HS-27A (cell line): ENCODE measurements at places on chromosomes 13 and 19.

DNA sequence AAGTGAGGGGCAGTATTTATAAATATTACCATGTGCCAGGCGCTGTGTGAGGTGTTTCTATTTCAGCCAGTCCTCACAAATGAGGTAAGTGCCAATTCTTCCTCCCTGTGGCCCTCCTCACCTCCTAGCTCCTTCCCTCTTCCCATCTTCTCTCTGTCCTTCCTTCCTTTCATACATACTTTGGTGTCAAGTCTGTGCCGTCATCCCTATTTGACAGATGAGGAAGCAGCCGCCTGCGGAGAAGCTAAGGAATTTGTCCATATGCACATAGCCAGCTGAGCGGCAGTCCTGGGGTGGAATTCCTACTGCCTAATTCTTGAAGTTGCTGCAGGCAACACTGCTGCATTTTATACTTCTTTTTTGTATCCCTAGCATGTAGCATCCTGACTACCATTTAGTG, 150.8 kb downstream of the B3GLCT start:
- DNase-seq = no peak

- no peak for DNase-seq
Measured at GRCh38 chr13:24097667-24098066, 62.9 kb upstream of the SPATA13 start.

GRCh38 chr13:24127116-24127631, 33.3 kb upstream of the SPATA13 start:
- DNase-seq = no peak

DNA sequence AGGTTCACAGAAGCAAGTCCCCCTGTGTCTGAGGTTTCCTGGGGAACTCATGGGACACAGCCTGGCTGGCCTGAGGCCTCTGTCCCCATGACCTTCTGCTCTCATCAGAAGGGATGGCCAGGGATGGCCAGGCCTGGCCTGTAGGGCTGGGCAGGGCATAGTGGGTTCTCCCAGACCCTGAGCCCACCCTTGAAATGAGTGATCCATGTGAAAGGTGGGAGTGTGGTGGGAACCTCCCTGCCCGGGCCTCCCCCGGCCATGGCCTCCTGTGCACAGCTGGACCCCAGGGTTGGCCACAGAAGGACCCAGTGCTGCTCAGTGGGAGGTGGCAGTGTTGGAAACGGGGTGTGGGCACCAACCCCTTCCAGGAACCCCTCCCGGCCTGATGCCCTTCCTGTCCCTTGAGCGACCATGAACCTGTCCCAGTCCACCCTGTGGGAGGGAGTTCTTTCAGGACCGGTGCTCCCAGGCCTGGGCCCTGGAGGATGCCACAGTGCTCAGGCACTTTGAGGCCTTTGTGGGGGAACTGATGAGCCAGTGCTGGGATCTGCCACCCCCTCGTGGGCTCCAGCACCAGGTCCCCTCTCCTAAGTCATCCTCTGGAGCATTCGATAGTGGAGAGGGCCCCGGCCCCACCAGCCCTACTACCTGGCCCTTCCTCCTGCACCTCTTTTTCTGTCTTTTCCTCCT, 15.5 kb upstream of the ZNF14 start:
- DNase-seq = no peak

- DNase-seq = no peak
Measured at GRCh38 chr13:97205982-97206381, 16.2 kb upstream of the MBNL2 start.

- DNase-seq = no peak
Measured at GRCh38 chr13:94311893-94312292, 167.6 kb downstream of the DCT start.

GRCh38 chr13:97848886-97849285, 104.6 kb upstream of the IPO5 start:
- no peak for DNase-seq

DNA sequence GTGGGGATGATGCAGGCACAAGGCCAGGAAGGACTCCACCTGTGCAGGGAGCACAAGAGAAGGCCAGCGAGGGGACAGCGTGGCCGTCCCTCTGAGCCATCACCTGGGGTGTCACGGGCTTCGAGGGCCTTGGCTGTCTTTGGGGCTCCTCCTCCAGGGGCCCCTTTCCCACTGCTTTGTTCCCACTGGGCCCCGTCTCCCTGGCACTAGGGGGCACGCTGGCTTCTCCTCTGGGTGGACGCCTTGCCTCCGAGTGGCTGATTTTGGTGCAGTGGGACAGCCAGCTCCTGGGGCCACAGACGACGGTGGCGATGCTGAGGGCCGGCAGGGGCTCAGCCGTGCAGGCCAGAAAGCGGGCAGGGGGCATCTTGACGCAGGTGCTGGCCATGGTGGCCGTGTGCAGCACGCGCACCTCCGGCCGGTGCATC, 43.2 kb upstream of the GRTP1 start:
- DNase-seq = no peak

DNA sequence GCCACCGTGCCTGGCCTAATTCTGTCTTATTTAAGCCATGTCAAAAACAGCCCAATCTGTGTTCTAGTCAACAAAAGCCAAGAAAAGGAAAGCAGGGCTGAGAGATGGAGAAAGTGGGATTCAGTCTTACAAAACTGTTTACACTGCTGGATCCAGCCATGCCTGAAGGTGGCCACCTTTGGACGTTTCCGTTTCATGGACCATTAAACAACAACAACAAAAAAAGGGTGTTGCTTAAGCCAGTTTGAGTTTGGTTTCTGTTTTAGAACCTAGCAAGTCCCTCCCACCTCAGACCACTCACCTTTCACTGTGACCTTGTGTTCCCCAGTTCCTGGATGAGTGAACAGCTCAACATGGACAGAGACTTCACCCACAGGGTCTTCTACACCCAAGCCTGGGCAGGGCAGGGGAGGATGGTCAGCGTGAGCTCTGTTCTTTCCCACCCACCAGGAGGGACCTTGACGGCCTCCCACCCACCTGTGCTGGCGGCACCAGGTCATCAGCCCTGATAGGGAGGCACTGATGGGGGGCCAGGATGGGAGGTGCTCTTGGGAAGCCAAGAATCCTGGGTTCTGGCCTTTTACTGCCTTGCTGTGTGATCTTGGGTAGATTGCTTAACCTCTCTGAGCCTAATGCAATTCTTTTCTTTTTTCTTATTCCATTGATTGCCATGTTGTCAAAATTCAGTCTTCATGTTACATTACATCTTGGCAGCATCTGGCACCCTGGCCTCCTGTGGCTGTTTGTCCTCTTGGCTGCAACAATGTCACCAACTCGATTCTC, 56.2 kb downstream of the COLGALT1 start:
- DNase-seq = no peak

DNA sequence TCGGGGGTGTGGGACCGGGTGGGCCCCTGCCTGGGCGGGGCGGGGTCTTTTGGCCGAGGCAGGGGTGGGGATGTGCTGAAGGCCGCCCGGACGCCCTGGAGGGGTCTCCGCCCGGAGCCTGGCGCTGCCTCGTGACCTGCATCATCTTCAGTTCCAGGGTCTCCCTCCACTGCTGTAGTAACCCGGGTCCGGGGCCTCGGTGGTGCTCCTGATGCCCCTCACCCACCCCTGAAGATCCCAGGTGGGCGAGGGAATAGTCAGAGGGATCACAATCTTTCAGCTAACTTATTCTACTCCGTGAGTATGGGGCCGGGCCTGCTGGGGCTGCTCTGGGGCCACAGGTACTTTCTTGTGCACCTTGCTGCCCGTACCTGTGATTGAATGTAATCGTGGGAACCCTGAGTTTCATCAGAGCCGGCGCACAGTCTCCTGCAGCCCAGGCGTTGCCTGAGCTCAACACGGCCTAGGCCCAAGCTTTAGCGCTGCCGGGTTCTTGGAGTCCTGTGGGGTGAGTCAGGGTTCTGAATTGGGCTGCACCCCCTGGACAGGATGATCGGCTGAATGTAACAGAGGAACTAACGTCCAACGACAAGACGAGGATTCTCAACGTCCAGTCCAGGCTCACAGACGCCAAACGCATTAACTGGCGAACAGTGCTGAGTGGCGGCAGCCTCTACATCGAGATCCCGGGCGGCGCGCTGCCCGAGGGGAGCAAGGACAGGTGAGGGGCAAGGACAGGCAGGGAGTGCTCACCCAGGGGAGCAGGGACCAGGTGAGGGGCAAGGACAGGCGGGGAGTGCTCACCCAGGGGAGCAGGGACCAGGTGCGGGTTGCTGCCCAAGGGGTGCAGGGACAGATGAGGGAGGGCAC, 10.5 kb downstream of the PEAK3 start:
- peak; percentile 38 for DNase-seq

GRCh38 chr19:10768936-10769335, 51.1 kb downstream of the DNM2 start:
- no peak for DNase-seq

DNA sequence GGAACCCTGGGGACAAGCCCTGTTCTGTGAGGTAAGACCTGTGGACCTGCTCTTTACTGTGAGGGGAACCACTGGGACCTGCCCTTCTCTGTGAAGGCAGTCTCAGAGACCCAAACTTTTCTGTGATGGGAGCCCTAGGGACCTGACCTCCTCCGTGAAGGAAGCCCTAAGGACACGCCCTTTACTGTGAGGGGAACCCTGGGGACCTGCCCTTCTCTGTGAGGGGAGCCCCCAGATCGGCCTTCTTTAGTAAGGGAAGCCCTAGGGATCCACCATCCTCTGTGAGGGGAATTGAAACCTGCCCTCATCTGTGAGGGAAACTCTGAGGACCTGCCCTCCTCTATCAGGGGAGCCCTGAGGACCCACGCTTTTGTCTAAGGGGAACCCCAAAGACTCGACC, 343.5 kb downstream of the UQCRFS1 start:
- DNase-seq = no peak

GRCh38 chr13:40975441-40975840, 43.7 kb downstream of the ELF1 start:
- no peak for DNase-seq

GRCh38 chr13:93412676-93413075, 186.1 kb downstream of the GPC6 start:
- no peak for DNase-seq

- no peak for DNase-seq
Measured at GRCh38 chr13:99135591-99135990, 65.1 kb upstream of the UBAC2 start.

DNA sequence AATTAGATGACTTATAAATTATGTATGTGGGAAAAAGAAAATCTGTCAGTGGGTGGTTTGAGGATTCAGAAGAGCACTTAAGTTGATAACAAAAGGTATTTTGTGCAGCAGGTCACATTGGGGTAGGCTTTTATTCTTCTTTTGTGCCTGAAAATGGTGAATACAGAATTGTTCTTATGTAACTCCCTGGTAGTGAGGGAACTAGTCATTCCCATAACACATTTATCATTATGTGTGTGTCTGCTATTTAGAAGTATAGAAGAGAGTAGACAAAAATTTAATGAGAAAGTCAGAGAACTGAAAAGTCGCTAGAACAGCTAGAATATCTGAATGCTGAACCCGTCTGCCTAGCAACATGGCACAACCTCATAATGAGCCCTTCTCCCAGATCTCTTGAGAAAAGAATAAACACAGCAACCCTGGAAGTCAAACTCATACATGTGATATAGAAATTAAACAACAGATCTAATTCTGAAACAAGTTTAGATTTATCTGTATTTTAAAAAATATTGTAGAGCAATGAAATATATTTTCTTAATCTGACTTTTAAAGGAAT, 111.8 kb upstream of the EDNRB start:
- DNase-seq = no peak

DNA sequence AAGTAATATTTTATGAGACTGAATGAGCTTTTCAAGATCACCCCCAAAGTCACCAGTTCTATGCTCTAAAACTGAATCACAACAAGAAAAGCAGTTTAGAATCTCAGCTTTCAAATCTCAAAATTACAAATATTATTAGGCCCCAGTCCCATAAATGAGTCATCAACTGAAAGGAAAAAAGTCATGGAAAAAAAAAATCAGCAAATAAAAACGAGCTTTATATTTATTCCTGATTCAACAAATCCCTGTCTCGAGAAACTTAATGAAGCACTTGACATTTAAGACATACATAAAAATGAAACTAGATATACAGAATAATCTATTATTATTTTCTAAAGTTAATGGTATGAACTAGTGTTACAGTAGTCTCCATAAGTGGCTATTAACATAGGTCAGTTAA, 203.0 kb downstream of the DIAPH3 start:
- DNase-seq = no peak

DNA sequence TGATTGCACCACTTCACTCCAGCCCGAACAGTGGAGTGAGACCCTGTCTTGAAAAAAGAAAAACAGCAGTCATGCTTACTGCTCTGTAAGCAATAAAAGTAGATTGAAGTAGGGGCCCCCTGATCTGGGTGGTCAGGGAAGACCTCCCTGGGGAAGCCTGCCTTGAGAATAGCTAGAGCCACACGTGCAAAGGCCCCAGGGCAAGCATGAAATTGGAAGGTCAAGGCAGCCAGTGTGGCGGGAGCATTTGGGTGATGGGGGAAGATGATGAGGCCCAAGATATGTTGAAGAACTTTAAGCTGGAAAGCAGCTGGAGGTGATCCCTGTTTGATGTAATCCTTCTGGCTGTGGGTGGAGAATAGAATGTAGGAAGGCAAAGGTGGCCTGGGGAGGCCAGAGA, 104.4 kb downstream of the SIPA1L3 start:
- DNase-seq = no peak

DNA sequence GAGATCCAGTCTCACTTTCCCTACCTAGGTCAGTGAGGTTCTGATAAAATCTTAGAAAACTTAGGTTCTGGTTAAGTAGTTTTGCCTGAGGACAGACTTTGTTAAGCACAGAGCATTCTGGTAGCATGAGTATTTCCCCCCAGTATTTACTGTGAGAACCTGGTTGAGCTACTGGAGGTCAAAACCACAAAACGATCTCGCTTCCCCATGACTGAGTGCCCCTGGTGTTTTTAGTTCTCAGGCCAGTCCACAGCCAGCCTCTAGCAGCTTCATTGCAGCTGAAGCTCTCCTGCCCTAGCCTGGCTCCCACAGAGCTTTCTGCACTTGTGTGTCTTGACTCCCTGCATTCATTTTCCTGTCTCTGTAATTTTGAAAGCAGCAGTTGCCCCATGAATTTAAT, 1138.2 kb downstream of the UQCRFS1 start:
- no peak for DNase-seq

DNA sequence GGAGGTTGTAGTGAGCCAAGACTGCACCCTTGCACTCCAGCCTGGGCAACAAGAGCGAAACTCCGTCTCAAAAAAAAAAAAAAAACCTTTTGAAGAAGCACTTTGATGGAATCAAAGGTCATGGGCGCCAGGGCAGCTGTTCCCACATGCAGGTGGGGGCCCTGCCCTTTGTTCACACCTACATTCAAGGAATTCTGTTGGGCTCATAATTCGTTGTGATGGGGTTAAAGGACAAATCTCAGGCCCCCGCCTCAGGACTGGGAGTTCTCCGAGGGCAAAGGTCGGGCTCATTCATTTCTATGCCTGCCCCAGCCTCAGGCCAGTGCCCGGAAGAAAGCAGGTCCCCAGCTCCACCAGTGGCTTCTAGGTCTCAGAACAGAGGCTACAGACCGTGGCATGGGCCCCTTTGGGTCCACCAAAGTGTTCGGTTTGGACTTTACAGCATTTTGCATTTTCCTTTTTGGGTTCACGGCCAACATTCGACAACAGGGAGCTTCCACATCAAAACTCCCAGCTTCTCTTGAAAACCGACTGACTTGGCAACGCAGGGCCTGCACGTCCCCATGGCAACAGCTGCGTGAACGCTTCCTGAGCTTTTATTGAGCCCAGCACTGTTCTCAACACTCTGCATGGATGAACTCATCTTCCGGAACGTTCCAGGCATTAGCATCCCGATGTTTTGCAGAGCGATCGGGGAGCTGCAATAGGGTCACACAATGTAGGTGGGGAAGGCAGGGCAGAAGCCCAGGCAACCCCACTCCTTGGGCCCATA, 10.1 kb upstream of the GTF2F1 start:
- no peak for DNase-seq

- DNase-seq = no peak
Measured at GRCh38 chr13:21825186-21825585, 154.3 kb downstream of the FGF9 start.

- DNase-seq = peak; percentile 100
Measured at GRCh38 chr19:38930776-38931520, at the start of gene MRPS12. Gene MRPS12 (plus strand): TSS chr19:38930944. CDS start chr19:38931295, 351 bp downstream.
